ENCODE measurements at places on chromosomes 11 and 22.

DNA sequence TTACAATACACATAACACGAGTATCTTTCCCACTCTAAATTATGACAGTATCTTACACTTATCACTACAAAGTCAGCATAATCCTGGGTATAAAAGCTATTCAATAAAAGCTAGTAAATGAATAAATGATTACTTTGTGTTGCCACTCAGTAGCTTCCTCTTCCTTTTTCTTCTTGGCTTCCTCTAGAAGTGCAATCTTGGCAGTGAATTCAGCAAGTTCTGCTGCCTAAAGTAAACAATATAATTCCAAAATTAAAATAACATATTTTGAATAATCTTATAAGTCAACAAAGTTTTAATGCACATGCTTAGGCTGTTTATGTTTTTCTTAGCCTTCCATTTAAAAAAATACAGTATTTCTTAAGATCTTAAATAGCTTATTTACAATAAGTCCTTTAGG is 60.4 kb downstream of the RDX start:
- no peak for DNase-seq

DNA sequence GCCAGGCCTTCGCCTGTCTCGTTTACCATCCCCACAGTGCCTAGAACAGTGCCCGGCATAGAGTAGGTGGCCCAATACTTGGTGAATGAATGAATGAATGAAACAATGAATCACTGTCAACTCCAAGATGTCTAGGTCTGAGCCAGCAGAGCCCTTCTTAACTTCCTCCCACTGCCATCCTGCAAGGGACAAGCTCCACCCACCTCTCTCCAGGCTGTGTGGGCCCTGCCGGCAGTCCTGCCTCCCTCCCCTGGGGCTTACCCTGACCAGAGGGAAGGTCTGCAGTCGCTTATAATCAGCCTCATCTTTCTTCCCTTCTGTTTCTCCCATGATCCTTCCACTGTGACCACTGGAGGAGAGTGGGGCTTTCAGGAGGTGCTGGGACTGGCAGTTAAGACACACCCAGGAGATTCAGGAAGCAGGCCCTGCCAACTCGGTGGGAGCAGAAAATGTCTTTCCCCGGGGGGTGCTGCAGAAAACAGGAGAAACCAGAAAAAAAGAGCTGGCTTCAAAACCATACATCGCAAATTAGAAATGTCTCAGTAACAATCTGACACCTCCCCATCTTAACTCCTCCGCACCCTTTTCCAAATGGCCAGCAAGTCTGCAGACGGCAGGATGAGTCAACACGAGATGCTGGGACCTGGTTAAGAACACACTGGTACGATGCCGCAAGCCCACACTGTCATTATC is 11.4 kb downstream of the DNAL4 start:
- DNase-seq: no peak

- no peak for DNase-seq
These were observed 6.0 kb downstream of the KBTBD4 start for GRCh38 chr11:47572715-47573255.

DNA sequence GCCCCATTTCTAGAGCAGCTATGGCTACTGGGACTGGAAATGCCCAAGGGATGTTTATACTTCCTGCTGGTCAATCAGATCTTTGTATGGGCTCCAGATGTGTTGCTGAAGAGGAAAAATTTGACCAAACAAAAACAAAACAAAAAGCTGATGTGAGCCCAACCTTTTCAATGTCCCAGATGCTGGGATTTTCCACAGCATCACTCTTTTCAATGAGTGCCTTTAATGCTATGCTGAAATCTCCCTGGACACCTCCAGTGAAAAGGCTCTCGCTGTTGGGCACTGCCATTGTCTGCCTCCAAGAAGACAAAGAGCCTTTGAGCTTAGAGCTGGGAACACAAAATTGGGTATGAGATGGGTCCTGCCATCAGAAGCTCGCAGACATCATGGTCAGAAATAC is 671.9 kb downstream of the NTM start:
- no peak for DNase-seq

DNA sequence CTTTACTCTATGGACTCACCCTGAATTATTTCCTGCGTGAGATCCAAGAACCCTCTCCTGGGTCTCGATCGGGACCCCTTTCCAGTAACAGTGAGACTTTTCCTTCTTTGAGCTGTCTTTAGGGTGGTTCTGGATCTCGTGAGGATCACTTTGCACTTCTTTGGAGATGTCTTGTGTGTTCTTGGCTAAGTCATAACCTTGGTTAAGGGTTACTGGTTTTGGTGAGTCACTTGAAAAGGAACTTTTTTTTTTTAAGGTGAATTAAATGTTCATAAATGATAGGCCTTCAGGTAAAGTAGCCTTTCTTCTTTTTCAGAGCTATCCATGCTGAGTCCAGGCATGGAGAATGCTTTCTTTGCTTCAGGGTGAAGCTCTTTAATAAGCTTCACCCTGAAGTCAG is 19.4 kb upstream of the GSTP1 start:
- no peak for DNase-seq

- no peak for DNase-seq
These were observed 51.7 kb downstream of the TTC17 start for GRCh38 chr11:43410394-43410793.

GRCh38 chr11:64438986-64439771 is 80.2 kb downstream of the RPS6KA4 start:
- DNase-seq: no peak

GRCh38 chr11:116082256-116082655 is 578.0 kb upstream of the CADM1 start:
- no peak for DNase-seq

- DNase-seq: no peak
These were observed 65.5 kb downstream of the ME3 start for GRCh38 chr11:86606836-86607481.

DNA sequence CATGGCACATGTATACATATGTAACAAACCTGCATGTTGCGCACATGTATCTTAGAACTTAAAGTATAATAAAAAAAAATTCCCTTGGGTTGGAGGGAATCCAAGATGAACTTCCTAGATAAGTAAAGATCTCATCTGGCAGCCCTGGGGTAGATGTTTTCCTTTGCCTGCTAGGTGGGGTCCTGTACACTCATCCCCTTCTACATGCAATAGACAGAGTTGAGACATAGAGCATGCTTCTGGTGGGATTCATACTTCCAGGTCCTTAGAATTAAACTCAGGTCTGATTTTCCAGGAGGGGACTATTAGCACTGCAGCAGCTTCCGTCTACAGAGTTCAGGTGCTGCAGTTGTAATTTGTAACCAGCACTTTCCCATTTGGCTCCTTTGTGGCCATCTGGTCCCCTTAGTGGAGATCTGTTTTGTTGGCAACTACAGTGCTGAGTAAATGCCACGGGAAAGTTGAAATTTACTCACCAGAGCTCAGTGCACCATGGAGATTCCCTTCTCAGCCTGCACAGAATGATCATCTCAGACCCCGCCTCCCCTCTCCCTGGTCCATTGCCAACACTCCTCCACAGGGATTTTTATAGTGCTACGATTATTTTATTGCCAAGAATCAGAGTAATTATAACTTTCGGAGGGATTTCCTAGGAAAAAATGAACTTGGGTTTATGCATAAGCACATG is 220.1 kb upstream of the E2F8 start:
- DNase-seq: no peak

- no peak for DNase-seq
These were observed 19.4 kb downstream of the MUC5AC start for GRCh38 chr11:1177020-1177770.

DNA sequence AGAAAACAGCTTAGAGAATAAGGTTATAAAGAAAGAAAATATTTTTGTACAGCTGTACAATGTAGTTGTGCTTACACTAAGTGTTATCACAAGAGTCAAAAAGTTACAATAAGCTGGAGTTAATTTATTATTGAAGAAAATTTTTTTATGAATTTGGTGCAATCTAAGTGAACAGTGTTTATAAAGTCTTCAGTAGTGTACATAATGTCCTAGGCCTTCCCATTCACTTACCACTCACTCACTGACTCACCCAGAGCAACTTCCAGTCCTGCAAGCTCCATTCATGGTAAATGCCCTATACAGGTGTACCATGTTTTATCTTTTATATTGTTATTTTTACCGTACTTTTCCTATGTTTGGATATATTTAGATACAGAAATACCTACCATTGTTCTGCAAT is 34.7 kb downstream of the GDPD4 start:
- DNase-seq: no peak

GRCh38 chr11:14969901-14970323 is 2.2 kb downstream of the CALCA start:
- no peak for DNase-seq

DNA sequence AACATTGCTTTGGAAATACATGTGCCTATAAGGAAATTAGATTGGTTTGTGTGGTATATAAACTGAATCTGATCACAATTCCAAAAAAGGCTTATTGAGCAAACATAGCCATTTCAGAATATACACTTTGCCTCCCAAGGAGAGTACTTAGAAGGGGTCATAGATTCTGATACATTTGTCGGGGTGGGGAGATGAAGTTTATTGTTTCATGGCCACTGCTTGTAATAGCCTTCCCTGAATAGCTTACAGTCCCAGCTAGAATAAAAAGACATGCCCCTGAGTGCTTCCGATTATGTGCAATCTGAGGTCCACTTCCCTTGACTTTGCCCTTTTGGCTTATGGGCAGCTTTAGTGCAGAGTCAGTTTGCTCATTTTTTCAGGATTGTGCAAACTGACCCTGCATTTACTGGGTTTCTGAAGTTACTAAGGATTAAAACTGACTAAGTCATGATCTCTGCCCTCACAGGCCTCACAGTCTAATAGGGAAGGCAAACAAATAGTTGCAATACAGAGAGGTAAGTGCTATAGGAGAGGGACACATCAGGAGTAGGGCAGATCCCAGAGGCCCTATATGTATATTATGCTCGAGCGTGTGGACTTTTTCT is 184.2 kb downstream of the BLID start:
- no peak for DNase-seq

DNA sequence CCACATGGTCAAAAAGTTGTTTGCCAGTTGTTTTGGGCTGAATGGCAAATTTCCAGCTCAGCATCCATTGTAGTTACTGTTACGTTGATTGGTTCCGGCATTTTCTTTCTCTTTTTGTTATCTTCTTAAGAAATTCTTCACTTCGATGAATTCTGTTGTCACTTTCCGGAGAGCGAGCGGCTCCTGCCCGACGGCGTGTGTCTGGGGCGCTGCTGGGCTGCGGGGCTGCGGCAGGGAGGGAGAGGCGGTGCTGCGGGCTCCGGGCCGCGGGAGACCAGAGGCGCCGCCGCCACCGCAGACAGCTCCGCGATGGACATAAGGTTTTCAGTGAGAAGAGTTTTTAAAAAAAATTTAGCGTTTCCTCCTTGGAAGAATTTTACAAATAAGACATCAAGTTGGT is 117.4 kb downstream of the RRM1 start:
- DNase-seq: no peak

- DNase-seq: no peak
These were observed 56.8 kb downstream of the IGLL5 start for GRCh38 chr22:22944268-22944985.

DNA sequence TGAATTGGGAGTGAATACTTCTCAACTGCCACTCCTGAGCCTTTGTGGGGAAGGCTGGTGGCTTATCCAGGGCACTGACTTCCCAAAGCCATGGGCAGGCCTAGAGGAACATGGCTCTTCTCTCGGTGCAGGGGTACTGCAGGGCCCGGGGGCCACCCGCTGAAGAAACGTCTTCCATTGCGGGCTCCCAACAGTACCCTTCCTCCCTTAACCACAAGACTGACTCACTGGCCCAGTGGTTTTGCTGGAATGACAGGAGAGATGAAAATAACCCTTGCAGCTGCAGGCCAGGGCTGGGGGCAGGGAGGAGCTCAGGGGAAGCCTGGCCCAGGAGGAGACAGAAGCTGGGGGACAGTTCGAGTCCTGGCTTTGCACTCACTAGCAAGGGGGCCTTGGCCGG is 13.5 kb downstream of the TXN2 start:
- DNase-seq: peak; percentile 95

- DNase-seq: no peak
These were observed 9.3 kb upstream of the CDC42BPG start for GRCh38 chr11:64853709-64854108.

GRCh38 chr11:113153847-113154246 is 160.5 kb upstream of the TTC12 start:
- DNase-seq: no peak

DNA sequence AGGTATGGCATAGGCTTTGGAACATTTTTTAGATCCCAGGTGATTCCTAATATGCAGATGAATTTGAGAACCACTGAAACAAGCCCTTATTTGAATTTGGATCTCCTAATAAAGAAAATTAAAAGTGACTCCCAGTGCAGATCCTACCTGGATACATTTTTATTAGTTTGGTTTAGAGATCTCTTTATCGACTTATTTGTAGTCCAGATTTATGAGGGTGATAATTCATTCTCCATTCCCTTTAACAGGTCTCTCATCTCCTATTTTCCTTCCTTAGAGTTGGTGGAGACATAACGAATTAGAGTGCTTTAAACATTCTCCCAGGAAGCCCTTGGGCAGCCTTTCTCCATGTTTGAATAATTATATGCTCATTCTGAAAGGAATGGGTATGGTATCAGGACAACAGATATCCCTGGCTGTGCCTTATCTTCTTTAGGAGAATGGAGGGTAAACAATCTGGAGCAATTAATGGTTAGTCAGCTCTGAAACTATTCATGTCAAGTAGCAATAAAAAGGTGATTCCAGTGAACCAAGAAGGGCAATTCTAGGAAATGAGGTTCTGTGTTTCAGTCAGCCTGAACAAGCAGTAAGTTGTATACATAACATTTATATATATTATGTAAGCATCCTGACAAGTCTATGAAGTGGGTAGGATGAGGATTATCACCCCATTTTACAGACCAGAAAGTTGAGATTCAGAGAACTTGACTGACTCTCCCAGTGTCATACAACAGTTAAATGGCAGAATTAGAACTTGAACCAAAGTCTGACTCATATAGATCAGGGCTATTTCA is 53.9 kb upstream of the RCE1 start:
- DNase-seq: no peak

DNA sequence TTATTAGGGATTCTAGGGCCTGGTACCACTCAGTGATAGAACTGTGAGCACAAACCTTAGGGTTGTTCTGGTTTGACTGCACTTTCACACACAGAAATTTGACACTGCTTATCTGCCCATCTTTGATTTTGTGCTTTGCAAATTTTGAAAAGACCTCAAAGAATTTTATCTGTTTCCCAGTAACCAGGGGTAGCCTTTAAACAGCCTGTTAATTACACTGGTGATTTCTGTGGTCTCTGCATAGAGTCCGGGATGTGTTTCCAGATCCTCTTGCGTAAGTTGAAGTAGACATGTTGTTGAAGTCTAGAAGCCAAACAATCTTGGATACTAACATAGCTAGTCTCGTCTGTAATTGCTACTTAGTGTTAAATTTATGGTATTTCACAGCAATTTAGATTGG is 75.3 kb downstream of the C22orf31 start:
- no peak for DNase-seq

DNA sequence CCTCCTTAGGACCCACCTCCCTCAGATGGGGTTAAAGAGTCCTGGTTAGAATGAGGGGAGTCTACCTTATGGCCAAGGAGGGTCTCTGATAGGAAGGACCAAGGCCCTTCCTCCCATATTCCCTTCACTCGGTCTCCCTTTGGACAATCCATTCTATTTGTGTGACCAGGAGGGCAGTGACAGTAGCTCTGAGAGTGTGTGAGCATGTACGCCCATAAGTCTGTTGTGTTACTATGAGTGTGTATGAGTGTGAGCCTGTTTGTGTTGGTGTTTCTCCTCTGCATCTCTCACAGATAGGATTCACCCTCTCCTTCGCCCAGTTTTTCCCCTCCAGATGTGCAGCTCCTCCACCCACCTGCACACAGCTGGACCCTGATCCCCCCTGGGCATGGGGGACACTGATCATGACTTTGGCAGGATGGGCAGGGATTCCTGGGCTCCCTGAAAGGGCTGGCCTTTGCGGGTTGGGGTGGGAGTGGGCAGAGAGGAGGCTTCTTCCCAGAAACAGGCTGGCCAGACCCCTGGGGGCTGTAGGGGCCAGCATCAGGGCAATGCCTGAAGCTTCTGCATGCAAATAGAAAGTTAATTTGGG is 14.5 kb downstream of the PHLDB1 start:
- no peak for DNase-seq
